NCI-H526 treated with DMSO at 0.1 percent for 48 hours (cell line): ENCODE measurements at places on chromosomes 11 and 22.

DNA sequence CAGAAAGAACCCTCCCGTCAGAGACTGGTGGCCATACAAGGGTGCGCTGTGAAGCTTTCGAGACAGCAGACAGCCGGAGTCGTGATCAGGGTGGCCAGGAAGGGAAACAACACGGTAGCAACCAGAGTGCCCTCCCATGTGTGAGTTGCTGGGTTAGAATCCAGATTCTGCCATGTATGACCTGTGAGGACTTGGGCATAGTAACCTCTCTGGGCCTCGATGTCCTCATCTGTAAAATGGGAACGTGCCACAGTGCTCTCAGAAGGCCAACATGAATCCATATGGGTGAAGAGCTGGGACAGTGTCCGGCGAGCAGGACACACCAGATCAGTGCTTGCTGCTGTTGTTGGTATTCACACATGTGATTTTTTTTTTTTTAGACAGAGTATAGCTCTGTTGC is 7.6 kb upstream of the FGF3 start:
- no peak for DNase-seq

GRCh38 chr11:64185175-64185692 is 737 bp upstream of the STIP1 start:
- DNase-seq, result peak; percentile 74

DNA sequence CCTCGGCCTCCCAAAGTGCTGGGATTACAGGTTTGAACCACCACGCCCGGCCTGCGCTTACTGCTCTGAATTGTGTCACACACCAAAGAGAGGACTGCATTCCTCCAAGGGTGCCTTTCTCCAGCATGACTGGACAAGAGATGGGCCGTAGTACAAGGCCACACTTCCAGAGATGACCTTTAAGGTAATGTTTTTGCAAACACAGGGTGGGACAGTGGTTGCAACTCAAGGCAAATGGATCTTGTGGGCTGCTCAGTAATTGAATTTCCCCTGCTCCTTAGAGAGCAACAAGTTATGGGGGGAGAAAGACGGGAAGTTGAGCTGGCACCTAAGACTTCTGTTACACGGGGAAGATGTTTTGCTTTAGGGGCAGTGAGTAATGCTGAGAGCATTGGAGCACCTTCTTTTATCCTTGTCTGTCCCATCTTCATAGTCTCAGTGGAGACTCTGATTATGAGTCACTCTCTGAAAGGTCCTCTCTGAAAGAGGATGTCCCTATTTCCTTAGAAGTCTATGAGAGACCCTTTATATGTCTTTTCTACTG is 66.3 kb downstream of the C11orf91 start:
- no peak for DNase-seq

GRCh38 chr11:83641511-83641910 is 355.3 kb upstream of the CCDC90B start:
- DNase-seq, result no peak

DNA sequence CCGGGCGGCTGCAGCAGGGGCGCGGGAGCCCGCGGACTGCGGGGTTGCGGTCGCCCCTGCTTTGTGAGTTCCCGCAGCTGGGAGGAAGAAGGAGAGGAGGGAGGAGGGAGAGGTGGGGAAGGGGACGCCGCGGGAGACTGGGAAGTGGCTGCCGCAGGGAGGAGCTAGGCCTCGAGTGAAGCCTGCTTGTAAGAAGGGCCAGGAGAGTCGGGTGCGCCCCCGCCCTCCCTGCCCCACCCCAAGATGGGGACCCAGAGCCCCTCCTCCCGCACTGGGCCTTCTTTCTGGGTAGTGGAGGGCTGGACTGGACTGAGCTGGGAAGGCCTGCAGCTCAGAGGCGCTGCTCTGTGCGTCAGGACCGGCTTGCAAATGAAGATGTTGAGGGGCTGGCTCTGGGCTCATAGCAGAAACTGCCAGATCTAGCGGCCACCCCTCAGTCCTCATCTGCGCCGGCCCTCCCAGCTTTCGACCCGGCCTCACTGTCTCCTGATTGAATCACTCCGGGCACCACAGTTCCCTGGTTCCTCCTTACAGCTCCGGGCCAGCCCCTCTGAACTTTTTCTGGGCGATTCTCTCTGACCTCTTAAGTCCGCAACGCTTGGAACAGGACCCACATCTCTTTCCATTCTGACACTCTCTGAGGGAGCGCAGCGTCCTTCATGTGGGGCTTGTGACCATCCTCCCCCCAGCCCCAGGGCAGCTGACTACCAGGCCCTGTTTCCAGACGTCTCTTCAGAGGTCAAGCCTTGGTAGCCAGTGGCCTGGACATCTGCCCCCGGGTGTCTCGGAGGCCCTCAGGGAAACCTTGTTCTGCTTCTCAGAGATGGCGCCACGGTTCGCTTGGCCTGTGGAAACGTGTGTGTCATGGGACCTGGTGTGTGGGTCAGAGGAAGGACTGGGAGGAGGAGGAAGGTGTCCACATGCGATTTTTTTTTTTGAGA is 21.9 kb downstream of the SERPINH1 start:
- no peak for DNase-seq

DNA sequence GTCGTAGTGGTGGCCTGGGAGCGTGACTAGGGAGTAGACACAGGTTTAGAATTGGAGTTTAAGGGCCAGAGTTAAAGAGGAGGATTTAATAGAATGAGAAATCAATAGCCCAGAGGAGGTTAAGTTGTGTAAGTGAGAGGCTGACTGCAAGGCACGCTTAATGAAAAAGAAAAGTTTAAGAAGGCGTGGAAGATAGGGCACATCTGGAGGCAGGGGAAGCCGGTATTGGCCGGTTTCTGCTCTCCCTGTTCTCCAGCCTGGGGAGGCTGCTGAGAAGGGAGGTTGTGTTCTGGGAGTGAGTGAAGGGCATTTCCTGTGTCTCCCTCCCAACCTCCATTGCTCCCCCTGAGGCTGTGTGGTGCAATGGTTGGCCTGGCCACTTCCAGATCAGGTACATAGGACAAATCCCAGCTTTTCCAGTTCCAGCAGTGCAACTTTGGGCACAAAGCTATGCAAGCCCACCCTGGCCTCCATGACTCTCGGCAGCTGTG is 6.3 kb downstream of the GRIK4 start:
- no peak for DNase-seq

DNA sequence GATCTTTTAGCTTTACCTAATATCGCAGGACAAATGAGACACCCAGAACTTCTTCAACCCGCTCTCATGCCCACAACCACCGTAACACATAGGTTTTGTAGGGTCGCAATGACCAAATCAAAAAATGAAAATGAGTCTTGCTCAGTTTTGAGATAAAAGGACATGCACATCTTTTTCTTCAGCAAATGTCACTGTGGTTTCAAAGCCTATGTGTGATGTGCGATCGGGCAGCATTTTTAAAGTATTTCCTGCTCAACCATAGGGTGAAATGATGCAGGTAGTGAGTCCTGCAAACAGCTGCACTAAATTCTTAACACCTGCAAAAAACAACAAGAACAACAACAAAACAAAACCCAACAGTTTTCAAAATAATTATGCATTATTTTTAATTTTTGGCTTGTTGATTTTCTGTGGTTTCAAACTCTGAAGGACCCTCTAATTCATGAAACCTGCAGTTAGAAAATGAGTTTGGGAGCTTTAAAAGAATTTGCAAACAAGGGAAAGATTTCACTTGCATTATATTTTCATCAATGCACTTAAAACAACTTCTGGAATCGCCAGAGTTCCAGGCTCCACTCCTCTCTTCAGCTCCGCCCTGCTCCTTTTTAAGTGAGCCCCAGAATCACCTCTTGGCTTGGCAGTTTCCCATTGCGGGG is 79.4 kb downstream of the PRR5L start:
- DNase-seq, result no peak

GRCh38 chr11:119612814-119613213 is 116.2 kb downstream of the NECTIN1 start:
- no peak for DNase-seq

DNA sequence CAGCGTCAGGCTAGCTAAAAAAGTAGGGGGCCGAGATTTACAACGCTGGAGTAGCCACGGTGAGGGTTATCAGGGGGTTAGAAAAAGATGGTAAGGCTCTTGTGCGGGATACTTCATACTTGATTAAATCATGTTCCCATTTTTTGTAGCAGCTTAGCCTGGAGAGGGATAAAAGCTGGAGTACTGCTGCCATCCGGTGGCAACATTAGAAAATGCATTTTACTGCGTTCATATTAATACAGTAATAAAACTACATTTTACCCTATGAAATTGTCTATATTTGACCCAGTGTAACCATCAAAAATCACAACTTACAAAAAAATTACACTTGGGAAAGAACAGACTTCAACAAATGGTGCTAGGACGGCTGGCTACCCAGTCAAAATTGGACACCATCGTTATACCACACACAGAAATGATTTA is 17.3 kb downstream of the RPUSD4 start:
- peak; percentile 65 for DNase-seq

- DNase-seq, result no peak
These were observed 98.8 kb upstream of the PITPNB start for GRCh38 chr22:28017859-28018258.

- DNase-seq, result peak; percentile 72
These were observed 9.1 kb upstream of the OR10D3 start for GRCh38 chr11:124174001-124174583.

- no peak for DNase-seq
These were observed 1480.4 kb downstream of the BRD1 start for GRCh38 chr22:48347311-48347710.

GRCh38 chr11:78564490-78565467 is 9.9 kb downstream of the NARS2 start:
- peak; percentile 57 for DNase-seq

DNA sequence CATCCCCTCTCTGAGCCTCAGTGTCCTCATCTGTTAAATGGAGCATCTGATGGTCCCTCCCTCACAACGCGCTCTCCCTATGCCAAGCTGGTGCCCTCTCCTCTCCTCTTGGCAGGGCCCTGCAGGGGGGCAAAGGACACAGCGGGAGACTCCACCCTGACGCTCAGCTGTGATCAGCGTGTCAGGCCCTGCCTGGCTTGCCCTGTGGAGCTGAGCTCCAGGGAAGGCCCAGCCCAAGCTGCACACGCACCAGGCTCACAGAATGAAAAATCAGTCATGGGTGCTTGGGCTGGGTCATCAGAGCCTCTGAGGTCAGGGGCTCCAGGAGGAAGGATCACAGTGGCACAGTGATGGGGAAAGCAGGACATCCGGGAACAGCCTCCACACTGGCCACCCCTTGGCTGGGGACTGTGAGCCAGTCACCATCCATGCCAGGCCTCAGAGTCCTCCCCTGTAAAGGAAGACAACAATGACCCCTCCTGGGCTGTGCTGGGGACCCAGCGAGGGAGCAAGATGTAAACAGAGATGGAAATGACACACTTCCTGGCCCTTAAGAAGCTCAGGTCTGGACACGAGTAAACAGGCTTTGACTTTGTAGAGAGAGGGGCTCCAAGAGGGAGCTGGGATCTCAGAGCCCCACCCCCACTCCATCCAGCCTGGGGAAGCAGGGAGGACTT is 36.6 kb downstream of the RPL3 start:
- DNase-seq, result no peak

DNA sequence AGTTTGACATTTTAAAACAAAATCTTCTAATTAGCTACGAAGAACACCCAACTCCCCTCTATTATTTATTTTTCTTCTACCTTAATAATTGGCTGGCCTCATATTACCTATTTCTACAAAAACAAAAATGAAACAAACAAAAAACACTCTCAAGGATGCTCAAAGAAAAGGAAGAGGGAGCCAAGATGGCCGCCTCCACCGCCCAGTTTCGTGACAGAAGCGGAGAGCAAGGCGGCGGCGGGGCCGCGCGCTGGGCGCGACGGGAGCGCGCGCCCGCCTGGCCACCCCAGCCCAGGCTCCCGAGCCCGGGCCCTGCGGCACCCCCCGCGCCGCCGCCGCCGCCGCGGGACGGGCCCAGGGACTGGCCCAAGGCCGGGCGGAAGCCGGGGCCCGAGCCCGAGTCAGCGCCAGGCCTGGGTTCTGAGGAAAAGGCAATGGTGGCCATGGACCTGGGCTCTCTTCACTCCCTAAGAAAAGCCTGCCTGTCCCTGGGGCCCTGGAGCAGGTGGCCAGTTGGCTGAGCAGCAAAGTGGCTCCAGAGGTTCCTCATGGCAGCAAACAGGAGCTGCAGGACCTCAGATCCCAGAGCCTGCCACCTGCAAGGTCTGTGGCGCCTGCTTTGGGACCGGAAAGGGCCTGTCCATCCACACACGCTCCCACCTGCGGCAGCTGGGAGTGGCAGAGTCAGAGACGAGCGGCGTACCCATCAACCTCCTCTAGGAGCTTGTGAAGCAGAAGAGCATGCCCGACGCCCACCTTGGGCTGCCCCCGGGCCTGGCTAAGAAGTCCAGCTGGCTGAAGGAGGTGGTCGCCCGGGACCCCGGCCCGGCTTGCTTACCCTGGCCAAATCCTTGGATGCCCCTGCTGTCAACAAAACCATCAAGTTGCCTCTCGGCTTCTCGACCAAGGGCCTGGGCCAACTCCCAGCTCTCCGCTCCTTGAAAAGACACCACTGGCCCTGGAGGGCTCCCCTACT is 543.2 kb upstream of the CCDC179 start:
- DNase-seq, result no peak

- DNase-seq, result peak; percentile 64
These were observed 19.3 kb downstream of the TSSC4 start for GRCh38 chr11:2419638-2420501.

DNA sequence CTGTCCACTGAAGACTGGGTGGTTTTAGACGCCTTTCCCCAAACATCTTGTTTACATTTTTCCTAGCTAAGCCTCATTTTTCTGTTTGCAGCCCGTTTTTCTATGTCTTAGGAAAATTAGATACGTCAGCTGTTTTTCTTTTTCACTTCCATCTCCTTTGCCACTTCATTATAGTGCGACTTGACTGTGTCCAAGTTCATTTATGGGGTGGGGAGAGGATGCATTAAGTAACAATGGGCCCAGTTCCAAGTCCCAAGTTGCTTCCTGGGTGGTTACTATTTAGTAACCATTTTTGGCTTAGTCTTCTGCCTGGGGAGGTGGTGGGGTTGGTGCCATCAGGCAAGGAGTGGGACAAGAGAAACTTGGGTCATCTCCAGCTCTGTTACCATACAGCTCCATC is 83.0 kb downstream of the TRAF6 start:
- no peak for DNase-seq

DNA sequence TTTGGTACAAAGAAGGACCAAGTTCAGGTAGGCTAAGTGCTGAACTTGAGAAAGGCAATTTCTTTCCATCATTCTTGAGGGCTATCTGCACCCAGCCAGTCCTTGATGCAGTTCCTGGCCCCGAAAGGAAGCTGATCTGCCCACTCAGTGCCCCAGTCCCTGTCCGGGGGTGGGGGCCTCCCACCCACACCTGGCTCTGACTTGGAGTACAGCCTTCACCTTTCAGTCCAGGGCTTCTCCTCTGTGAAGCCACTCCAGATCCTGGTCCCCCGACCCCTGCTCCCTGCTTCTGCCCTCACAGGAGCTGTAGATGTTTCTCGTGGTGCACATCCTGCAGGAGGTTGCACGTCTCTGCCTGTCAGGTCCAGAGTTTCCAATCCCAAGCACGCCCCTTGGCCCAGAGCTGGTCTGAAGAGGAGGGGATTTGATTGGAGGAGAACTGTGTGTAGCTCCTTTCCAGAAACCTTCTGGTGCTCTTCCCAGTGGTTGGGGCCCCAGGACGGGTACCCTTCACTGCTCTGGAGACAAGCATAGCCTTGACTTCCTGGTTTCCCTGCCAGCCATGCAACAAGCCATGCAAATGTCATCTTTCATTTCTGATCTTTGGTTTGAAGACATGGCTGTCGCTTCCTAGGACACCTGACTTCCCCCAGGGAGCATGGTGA is 75.3 kb downstream of the BCR start:
- DNase-seq, result no peak
